Activated CD8-positive, alpha-beta memory T cell treated with anti-CD3 and anti-CD28 coated beads for 4 hours (primary cell): ENCODE measurements at places on chromosomes 16 and 17.

DNA sequence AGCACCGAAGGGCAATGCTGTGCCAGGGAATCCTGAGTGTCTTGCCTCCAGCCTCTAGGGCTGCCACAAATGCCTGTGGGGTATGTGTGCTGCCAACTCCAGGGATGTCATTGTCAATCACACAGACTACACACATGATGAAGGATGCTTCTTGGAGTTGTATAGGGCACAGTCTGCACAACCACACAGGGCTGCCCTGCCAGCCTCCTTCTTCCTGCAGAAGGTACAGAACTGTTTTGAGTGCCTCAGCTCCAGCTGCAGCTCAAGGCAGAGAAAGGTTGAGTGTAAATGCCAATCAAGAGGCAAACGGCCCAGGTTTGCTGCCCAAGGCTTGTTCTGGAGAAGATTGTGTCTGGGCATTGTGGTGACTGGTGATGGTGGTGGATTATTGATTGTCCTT is 15.6 kb downstream of the SCNN1B start:
- no peak for DNase-seq

DNA sequence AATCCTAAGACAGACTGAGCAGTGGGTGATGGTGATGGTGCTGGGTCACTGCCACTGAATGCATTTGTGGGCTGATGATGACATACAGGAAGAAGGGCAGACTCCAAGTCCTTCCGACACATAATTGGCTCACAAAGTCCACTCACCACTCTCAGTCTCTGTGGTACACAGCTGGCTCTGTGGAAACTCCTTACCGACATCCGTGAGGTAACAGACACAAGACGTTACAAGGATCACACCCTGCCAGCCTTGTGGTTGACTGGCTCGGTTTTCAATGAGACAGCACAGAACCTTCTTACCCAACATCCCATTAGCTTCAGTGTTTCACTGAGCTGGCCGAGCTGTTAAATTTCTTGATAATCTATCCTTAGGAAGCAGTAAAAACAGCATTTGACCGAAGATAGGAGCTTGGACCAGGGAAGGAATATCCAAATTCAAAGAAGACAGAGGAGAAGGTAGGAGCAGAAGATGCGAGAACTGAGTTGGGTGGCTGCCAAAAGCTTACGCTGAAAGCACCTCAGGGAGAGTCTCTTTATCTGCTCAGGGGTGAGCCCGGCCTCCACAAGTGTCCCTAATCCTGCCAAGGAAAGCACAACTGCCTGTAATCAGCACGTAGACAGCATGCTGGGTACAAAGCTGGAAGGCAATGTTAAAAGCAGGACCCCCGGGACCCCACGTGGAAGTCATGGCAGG is 5.5 kb upstream of the MXRA7 start:
- peak; percentile 64 for DNase-seq

DNA sequence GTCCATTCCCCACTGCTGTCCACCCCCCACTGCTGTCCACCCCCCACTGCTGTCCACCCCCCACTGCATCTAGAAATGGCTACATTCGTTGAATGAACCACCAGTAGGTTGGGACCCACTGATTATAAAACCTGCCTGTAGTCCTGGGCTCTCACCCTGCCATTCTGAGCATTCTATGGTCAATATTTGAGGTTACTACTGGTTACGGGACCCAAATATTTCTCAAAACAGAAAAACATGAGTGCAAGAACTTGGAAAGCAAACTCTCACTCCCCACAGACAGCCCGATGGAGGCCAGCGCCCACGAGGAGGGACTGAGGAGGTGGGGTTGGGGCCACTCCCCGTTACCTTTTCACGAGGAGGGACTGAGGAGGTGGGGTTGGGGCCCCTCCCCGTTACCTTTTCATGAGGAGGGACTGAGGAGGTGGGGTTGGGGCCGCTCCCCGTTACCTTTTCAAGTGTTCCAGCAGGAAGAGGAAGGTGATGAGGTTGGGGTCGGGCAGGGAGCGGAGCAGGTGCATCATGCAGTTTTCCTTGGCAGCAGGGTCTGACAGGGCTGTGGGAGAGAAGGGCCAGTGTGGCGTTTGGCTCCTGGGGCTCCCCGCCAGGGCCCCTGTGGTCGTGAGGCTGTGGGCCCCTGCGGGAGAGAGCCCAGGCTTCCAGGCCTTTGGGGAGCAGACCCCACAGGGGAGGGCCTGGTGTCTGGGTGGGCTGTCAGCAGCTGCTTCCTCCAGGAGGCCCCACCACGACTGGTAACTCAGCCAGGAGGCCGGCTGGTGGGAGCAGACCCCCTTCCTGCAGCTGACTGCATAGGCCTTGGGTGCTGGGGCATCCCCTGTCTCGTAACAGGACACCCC is 12.5 kb downstream of the TIMM22 start:
- no peak for DNase-seq

- no peak for DNase-seq
These were observed 126.9 kb upstream of the AXIN2 start for GRCh38 chr17:65688307-65688706.

- DNase-seq: no peak
These were observed 13.0 kb upstream of the MED9 start for GRCh38 chr17:17463821-17464220.

- no peak for DNase-seq
These were observed 10.0 kb upstream of the NAGLU start for GRCh38 chr17:42526031-42526444.

GRCh38 chr17:20924306-20924705 is 118.5 kb downstream of the USP22 start:
- DNase-seq: no peak

- DNase-seq: no peak
These were observed 2.9 kb upstream of the TMEM208 start for GRCh38 chr16:67223992-67224391.

DNA sequence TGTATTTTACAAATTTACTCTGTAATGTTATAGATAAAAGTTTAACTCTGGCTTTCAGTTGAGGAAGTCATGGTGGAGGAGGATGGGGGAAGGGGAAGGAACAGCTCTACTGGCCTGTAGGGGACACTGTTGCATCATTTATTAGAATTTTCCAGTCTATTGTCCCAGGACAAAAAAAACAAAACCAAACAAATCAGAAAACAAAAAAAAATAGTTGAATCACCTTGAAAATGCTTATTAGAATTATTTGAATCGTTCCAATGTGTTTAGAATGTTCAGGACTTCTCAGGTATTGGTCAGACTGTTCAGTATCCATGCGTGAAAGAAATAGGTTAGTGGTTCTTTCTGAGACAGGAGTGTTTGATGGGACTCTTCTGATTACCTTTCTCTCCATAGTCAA is 242.0 kb downstream of the FTO start:
- DNase-seq: no peak

- DNase-seq: no peak
These were observed 7.8 kb downstream of the MLYCD start for GRCh38 chr16:83906683-83907082.

- DNase-seq: no peak
These were observed 116.6 kb upstream of the TNRC6C start for GRCh38 chr17:77841742-77842527.

DNA sequence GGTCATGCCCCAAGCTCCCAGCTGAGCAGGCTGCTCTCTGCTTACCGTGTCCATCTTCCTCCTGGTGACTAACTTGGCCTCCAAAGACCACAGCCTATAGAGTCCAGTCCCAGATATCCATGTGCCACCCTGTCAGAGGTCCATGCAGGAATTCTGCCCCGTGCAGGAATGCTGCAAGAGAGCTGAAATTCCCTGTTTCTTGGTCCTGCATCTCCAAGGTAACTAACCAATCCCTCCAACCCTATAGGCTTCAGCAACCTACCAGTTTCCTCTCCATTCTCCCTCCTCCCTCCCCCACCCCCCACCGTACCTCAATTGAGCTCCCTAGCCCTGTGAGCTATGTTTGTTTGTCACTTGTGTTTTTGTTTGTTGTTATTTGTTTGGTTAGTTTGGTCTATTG is 9.6 kb upstream of the MKS1 start:
- DNase-seq: no peak

DNA sequence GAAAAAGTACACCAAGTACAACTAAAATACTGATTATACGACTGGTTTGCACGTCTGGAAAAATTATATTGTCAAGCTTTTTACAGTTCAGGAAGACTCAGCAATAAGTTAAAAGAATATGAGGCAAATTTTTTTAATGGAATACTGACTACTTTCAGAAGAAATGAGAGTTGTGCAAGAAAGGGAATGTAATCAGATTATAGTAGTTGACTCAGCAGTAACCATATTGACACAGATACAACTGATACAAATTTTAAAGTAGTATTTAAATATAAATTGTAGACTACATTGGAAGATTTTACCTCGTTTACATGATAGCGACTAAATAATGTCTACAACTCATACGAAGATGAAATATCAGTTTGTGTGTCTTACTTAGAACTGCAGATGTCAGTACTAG is 16.7 kb downstream of the ASGR2 start:
- no peak for DNase-seq

- DNase-seq: no peak
These were observed 671.4 kb upstream of the SALL1 start for GRCh38 chr16:51822471-51822870.

GRCh38 chr16:2715519-2715918 is 4.5 kb downstream of the PRSS27 start:
- peak; percentile 70 for DNase-seq

DNA sequence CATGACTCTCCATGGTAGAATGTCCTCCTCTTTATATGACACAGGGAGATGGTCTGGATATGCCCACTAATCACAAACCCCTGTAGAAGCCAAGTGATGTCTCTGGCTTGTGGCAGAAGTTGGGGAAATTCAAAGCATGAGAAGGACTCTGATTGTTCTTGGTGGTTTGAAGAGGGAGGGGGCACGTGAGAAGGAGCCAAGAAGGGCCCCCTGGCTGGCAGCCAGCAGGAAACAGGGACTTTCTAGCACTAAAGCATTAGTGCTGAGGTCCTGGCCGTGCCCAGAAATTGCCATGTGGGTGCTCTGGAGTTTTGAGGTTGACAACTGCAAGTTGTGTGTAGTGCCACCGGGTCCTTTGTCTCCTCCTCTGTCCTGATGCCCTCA is 199.9 kb downstream of the LGALS9B start:
- DNase-seq: no peak

DNA sequence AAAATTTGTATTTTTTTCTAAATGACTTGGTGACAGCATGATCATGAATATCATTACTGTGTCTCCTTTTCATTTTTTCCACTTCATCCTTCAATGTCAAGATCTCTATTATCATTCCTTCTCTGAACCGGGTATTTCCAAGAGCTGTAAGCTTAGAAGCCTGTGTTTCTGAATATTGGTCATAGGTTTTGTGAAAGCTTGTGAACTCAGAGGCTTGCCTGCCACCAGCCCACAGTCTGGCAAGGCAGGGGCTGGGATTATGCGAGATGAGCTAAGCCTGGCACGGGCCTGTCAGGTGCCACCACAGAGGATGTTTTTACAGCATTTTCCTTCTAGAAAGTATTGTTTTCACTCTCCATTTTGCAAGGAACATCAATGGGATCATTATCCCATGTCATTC is 92.8 kb downstream of the MYH10 start:
- DNase-seq: no peak

- no peak for DNase-seq
These were observed 13.5 kb upstream of the ITGB3 start for GRCh38 chr17:47239967-47240651.

DNA sequence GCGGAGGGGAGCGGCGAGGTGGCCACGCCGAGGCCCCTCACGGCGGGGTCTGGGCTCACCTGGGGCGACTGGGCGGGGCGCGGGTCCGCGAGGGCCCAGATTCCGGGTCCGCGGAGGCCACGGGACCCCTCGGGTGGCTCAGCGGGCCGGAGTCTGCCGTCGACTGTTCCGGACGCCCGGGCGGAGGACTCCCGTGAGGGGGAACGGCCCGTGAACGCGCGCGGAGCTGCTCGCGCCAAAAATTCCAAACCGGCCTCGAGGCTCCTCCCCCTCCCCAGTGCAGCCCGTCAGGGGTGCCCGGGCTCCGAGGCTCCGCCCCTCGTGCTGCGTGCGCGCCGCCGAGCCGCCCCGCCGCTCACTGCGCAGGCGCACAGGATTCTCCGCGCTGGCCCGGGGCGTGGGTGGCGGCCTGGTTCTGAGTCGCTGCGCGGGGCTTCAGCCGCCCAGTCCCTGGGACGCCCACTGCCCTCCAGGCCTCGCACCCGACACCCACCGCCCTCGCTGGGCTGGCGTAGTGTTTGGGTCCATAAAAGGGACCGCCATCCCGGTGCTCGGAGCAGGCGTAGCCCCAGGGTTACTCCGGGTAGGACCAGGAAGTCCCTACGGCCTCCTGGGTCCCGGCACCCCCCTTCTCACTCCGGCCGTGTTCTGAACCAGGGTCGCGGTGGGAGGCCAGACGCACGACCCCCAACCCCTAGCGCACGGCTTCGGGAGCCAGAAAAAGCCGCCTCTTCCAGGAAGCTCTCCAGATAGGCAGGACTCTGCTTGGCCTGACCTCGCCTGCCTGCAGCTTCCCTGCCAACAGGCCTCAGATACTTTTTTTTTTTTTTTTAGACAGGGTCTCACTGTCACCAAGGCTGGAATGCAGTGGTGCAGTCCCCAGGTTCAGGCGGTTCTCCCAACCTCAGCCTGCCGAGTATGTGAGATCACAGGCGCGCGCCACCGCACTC is at the start of gene PKMYT1:
TSS of gene PKMYT1 (minus strand) at position 220 of the 950 bp plus-strand sequence. CDS start 789 bp downstream, outside the sequence.
- DNase-seq: peak; percentile 86

GRCh38 chr17:76232342-76232741 is 8.0 kb downstream of the RNF157 start:
- no peak for DNase-seq

DNA sequence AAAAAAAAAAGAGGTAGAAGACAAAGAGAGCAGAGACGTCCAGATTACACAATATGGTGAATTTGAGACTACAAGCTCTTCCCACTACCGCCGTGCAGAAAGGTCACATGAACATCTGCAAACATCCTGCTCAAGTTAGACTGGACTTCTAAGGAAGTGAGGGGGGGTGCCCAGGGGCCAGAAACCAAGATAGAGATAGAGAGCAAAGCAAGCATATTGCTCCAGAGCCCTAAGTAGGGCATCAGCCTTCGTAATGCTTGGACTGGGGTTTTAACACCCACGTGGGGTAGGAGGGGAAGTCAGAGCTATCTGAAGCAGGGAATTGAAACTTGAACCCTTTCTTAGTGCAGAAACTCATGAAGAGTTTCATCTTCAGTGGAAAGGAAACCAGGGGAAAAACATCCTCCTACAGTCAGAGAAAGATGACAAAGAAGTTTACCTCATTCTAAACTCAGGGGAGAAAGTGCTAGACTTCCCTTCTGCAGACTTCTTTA is 8.7 kb downstream of the CLEC19A start:
- DNase-seq: no peak

GRCh38 chr16:11439790-11440656 is 94.8 kb downstream of the RMI2 start:
- no peak for DNase-seq
